ENCODE measurements at places on chromosomes 2 and 18.

DNA sequence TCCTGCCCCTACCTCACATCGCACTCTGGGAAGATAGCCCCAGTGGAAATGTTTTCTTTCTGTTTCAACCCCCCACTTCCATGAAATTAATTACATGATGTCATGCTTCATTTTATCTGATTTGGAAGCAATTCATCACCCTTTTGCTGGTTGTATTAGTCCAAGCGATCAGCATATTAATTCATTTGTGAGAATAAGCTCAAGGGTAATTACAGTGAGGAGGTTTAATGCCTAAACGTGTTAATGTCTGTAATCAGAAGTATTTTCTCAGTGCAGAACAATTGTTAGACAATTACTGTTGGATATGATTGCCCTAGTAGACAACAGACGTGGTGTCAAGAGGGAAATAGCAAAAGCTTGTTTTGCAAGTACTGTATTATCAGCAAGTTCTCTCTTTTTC, 746.3 kb downstream of the CPS1 start:
- no peak for DNase-seq

DNA sequence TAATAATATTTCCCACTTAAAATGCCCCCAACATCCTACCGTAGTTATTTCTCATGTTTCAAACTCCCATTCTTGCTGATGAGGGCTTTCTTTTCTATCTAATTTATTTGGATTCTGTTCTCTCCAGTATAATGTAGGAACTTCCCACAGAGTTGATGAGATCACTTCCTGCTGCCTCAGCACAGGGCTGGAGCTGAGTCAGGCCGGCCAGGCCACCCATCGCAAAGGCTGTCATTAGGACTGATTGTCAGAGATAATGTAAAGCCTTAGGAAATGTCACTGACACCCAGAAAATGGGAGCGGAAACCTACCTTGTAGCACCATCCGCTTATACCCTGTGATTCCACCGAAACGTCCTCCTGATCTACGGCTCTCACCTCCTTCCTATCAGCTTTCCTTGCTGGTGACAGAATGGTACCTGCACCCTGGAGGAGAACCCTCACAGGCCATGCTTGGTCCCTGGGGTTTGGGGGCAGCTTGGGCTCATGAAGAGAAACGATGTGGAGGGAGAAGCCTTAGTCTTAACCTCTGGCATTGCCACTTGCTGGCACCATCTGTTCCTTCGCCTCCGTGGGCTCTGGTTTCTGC, 672.8 kb upstream of the ID2 start:
- DNase-seq = no peak

DNA sequence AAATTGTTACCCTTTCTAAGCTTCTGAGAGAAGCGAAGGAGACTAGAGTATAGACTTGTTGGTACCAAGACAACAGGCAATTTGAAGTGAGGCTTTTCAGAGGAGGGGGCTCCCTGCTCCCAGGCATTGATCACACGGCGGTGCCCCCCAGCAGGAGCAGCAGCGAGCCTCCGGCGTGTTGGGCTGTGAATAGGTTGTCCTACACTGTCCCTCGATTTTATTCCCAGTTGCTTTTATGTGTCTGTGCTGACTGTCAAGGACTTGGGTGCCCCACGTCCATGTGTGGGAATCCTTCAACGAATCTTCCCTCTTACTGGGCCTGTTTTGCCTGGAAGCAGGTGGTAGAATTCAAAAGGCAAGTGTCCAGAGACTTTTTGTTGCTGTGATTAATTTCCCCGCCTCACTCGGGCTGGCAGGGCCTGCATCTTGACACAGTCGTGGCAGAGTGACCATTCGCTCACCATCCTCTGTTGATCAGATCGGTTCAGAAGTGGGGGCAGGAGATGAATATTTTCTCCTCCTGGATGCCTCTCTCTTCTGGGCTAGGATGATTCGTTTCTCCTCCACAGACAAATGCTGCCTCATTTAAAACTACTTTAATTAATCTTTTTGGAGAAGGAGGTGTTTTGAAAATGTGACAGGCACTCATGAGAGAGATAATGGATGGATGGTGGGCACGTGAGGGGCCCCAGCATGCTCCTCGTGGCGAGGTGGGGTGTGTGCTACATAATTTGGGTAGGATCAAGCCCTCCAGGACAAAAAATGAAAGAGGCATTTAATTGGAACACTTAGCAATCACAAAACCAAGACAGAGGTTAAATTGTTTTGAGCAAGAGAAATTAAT, 77.6 kb downstream of the SMIM21 start:
- no peak for DNase-seq

DNA sequence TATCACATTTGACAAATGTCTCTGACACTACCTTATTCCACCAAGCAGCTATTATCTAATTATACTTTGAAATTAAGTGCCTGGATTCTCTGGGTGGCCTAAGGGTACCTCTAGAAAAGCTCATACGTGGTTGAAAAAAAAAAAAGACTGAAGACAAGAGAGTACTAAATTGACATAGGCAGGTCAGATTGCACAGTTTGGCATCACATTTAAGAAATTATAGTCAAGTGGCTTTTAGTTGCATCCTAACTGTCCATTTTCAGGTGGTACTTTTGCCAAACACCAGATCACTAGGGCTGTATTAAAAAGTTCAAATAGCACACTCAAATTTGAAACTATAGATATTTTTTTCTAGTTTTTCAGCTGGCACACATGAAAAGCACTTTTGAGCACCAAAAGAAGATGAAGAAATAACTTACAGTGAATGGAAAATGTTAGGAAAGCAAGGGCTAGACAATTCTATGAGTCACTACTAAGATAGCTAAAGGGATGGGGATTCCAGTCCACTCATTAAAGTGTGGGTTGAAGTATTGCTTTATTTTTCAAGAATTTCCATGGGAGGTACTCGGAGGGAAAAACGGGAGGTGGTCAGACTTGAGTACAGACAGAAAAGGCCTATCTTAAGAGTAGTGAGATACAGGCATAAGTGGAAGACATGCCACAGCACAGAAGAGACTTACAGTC, 106.5 kb upstream of the COL5A2 start:
- peak; percentile 89 for DNase-seq

DNA sequence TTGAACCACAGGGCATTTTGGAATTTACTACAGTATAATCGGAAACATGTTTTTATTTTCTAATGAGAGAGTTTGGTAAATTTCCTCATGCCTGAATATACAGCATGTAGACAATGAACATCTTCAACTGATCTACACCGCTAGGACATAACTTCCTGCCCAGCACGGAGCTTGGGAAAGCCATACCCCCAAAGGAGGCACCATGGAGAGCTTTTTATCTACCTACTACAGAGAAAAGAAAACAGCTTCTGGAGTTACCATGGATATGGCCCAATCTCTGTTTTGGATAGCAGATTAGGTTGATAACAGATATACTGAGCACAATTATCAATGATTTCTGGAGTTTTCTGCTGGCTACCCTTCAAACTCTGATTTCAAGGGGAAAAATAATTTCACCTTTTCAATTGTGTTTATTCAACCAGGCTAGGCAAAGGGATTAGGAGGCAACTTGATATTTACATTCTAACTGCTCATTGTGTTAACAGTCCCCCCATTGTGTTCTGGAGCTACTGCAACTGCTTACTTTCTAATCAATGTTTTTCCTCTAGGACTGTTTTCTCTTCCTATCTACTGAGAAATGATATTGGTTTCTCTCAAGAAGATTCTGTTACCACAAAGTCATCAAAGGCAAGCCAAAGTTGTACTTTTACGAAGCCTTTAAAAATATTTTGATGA, 123.0 kb upstream of the ARHGAP28 start:
- DNase-seq = no peak

DNA sequence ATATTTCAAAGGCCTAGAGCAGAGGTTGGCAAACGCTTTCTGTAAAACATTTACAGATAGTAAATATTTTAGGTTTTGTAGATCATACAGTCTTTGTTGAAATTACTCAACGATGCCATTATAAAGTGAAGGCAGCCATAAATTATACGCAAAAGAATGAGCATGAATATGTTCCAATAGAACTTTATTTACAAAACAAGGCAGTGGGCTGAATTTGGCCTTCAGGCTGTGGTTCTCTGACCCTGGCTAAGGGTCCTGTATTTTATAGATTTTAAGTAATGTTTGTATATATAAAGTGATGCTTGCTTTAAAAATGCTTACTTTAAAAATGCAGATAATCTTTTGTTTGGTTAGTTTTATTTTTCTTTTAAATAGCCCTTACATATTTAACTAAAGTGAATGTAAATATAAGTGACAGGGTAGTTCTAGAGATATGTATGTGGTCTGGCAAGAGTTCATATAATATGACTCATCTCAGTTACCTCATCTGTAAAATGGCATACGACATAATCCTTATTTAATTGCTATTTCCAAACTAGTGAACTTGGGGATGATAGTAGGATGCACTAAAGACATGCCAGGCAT, 51.7 kb upstream of the ATP5MC3 start:
- DNase-seq = peak; percentile 20

DNA sequence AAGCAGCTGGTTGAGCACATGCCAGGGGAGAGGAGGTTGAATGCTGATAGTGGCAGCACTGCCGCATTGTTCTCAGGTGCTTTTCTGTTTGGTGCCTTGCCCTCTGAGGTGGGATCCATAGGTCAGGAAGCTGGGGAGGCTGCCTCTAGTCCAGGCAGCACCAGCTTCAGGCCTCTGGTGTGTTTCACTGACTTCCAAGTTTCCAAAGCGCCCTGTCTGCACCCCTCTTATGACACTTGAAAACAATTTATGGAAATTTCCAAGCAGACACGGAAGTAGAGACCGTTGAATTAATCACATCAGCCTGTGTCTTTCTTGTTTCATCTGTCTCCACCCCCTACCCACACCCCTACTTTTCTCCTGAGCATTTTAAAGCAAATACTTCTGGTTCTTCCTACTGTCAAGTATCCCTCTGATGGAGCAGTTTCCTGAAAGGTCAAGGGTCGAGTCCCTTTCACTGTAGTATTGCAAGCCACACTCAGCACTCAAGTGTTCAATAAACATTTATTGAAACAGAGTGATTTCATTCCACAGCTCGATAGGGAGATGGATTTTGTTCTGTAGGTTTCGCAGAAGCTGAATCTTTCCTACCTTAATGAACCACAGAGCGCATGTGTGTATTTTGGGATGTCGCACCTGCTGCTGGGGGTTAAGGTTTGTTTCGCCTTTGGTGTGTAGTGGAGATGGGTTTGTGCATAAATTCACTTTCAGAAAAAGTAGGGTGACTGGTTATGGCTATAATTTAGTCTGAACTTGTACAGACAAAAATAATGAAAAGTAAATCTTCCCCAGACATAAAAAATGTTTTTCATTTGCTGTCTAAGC, 21.4 kb downstream of the DGKD start:
- DNase-seq = no peak

DNA sequence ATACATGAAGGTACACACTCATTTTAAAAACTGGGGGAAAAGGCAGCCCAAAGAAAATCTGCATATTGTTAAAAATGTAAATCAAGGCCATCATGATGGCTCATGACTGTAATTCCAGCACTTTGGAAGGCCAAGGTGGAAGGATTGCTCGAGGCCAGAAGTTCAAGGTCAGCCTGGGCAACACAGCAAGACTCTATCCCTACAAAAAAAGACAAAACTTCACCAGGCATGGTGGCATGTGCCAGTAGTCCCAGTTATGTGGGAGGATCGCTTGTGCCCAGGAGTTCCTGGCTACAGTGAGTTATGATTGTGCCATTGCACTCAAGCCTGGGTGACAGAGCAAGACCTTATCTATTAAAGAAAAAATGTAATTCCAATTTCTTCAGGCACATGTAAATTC, 34.6 kb upstream of the TMEM247 start:
- no peak for DNase-seq

DNA sequence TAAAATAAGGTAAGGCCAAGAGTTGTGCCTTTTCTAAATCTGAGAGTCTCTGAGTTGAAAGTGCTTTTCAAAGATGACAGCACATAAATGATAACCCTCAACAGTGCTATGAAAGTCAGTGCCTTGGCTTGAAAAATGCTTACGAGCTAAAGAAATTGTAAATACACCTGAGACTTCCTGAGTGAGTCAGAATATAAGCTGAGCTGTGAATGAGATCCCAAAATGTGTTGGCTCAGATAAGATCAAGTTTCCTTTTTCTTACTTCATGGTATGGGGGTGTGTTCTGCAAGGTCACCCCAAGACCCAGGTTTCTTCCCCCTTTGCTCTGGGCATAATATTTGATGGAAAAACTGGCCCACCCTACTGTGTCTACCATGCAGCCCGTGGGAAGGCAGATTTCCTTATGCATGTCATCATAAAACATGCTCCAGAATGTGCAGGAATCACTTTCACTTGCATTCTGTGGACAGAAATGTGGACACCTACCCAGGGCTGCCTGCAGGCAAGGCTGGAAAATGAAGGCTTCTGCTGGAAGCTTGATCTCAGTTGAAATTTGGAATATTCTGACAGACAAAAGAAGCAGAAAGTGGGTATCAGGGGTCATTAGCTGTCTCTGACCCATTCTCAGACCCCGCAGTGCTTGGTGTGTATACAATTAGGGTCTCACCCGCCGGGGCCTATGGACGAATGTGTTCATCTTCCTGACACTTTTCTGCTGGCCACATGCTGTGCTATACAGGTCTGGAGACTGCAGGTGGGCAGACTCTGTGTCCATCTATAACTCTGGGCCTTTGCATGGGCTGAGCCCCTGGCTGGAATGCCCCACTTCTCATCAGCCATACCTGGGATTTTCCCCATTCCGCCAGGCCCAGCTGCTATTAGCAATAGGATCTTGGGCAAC, 212.6 kb downstream of the SH3RF3 start:
- no peak for DNase-seq

GRCh38 chr18:73843455-73843854, 304.2 kb downstream of the FBXO15 start:
- DNase-seq = no peak

DNA sequence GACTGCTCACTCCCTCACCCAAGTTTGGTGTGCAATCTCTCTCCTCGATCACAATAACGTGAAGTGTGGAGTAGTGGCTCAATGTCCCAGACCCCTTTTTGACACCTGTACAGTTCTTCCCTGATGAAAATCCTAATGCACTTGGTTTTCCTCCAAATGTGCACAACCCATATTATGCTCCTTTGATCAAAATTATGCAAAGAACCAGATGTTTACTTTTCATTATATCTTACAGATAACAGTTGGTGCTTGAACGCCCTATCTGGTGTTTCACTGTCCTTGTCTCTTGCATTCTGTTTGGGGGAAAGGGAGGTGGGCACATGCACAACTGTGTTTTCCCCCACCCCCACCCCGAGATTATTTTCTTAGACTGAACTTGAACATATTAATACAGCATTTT, 85.0 kb upstream of the CREB1 start:
- DNase-seq = no peak
